Activated T-helper 2 cell treated with anti-CD3 and anti-CD28 coated beads, Interferon-gamma antibody, Interleukin-2, Interleukin-4, amounts not matched to agents 10 μg/mL and 5 μg/mL and 100 μg/mL, durations not matched to agents 14 hours and 24 hours and 36 hours (primary cell): ENCODE measurements at places on chromosomes 11 and 22. TPM values are rescaled to one million over a fixed set of nuclear protein-coding genes. Genes with fewer than 3 reads are reported as not detected.

DNA sequence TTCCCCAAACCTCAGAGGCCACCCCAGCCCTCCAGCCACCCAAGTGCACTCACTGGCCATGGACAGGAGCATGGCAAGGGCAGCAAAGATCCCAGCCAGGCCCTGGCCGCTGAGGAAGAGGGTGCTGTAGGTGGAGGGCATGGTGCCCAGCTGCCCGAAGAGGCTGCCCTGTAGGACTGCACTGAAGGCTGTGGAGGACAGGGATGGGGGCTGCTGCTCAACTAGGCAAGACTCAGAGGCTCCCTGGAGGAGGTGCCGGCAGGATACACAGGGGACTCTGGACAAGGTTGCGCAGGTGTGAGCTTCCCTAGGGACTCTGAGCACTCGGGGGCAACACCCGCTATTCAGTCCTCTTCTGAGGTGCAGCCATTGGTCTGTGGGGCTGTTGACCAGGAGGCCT lies 3.1 kb downstream of the SLC29A2 start:
- no peak for DNase-seq
- peaks cover 15% of the 10 kb centered on the region for H3K36me3 ChIP-seq
- H3K4me3 ChIP-seq: no peak overlapping the region
- no peak overlapping the region for H3K27ac ChIP-seq
- H3K4me1 ChIP-seq: peaks cover 17% of the 10 kb centered on the region

- H3K4me3 ChIP-seq: no peak overlapping the region
- H3K27ac ChIP-seq: no peak overlapping the region
- H3K36me3 ChIP-seq: no peaks in the 10 kb centered on the region
These were observed 165.9 kb upstream of the NCAM1 start for GRCh38 chr11:112795142-112795815.

DNA sequence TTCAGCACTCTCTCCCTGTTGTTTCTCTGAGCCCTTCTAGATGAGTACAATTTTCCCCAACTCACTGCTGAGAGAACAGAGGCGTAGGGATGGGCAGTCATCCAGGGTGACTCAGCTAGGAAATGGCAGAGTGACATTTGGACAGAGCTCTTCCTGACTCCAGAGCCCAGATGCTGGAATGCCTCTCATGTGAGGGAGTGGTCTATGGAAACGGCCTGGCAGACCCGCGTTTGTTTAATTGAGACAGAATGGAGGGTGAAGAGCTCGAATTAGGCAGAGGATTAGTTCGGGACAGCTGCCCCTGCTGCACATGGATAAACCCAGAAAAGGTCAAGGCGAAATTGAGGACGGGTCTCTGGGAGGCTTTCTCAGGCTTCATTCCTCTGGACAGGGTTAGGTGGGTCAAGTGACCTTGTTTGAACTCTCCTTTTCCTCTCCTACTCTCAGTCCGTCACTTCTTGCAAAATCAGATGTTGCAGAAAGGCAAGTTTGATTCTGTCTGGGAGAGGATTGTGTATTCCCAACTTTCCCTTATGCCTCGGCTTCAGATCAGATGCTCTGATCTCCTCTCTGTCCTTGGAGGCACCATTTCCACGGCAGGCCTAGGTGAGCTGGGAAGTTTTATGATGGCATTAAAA lies 7.6 kb upstream of the LMO2 start:
- no peak overlapping the region for H3K4me3 ChIP-seq
- no peak for DNase-seq
- no peak overlapping the region for H3K27ac ChIP-seq
- H3K36me3 ChIP-seq: no peaks in the 10 kb centered on the region
- peaks cover 61% of the 10 kb centered on the region for H3K27me3 ChIP-seq

DNA sequence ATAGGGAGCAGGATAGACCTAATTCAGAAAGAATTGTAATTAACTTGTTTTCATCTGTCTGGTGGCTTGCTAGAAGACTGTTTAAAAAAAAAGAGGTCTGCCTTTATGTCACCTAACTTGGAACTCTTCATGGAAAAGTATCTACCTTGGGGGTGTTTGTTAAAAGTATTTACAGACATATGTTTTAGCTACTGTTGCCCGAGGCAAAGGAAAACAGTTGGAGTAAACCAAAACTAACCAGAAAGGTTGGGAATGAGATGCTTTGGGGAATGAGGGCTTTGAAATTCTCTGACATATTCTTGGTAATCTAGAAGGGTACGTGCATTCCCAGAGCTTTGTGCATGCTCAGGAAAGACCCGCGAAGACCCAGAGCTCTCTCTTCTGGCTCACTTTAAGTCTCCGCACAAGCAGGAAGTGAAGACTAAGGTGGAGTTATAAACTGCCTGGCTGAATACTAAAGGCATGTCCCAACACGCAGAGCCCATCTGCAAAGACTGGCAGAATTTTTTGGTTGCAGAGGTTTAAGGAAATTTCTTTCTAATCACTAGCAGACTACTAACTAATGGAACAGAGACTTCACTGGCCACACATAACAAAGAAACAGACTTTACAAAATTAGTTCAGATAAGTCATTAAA lies 33.2 kb downstream of the HIKESHI start:
- H3K27me3 ChIP-seq: no peaks in the 10 kb centered on the region
- H3K4me1 ChIP-seq: no peaks in the 10 kb centered on the region
- no peak overlapping the region for H3K4me3 ChIP-seq
- peaks cover 70% of the 10 kb centered on the region for H3K36me3 ChIP-seq

DNA sequence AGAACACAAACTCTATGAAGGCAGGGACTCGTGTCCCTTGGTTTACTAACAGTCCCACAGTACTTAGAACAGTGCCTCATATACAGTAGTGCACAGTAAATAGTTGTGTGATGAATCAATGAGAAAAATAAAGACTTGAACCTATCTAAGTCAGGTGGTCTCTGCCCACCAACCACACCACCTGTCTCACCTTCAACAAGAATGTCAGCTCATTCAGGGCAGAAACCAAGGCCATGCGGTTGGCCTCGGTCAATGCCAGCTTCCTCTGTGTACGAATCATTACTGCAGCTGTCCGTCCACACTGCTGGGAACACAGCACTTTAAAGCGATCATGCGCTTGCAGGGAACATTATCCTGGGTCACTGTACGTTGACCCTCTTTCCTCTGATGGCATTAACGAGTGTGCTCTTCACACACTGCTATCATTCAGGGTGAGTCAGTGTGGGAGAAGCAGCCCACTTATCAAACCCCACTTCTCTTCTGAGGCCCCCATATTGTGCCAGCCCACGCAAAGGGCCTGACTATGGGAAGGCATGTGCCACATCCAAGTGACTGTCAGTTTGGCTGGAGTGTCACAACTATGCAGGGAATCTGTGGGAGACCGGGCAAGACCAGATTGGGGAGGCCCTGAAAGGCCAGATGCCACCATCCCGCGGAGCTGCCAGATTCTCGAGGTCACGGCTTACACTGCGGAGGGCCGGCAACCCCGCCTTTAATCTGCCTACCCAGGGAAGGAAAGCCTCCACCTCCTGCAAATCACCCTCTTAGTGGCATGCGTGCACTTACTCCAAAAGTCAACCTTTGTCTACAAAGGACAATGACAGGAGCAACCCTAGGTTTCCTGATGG lies 36.1 kb downstream of the LARGE1 start:
- H3K4me3 ChIP-seq: no peak overlapping the region
- H3K27ac ChIP-seq: no peak overlapping the region
- no peak for DNase-seq
- H3K27me3 ChIP-seq: no peaks in the 10 kb centered on the region

DNA sequence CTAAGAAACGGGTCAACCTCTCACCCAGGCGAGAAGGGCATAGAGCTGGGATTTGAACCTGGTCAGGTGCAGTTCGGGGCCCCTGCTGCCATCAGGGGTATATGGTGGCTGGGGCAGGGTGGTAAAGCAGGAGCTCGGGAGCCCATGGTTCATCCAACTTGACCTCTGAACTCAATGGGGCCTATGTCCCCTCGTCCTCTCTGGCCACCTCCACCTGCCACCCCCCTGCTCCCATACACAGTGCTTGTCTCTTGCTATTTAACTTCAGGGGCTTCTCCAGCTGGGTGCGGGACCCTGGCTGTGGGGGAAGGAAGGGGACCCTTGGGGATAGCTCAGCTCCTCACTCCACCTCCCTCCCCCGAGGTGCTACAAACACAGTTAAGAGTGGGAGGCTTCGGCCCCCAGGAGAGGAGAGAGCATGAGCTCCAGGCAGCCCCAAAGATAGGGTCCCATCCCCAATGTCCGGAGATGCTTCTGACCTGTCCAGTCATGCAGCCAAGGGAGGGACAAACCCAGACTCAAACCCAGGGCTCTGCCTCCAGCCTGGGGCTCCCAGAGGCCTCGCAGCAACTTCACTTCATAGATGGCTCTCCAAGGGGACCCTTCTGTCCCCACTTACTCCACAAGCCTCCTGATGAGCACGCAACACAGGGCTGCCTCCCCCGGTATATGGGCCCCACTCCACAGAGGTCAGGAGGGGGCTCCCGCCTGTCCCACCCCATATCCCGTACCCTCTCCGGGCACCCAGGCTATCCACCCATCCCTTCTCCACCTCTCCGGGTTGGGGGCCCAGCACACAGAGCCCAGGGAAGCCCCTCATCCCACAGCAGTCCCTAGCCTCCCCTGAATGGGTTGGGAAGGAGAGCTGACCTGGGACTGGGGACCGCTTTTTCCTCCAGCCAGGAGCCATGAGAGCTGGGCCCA lies 712 bp downstream of the IL2RB start:
- H3K27ac ChIP-seq: peak overlapping the region; percentile 94
- peaks cover 46% of the 10 kb centered on the region for H3K4me1 ChIP-seq
- peaks cover 59% of the 10 kb centered on the region for H3K36me3 ChIP-seq
- peak overlapping the region; percentile 92 for H3K4me3 ChIP-seq
- no peak for DNase-seq

- H3K27me3 ChIP-seq: no peaks in the 10 kb centered on the region
- DNase-seq: no peak
- H3K4me1 ChIP-seq: no peaks in the 10 kb centered on the region
- no peak overlapping the region for H3K27ac ChIP-seq
These were observed 113.2 kb downstream of the FANCF start for GRCh38 chr11:22512457-22512856.

- H3K4me3 ChIP-seq: no peak overlapping the region
- peaks cover 1% of the 10 kb centered on the region for H3K4me1 ChIP-seq
- no peaks in the 10 kb centered on the region for H3K36me3 ChIP-seq
- no peak for DNase-seq
- H3K27me3 ChIP-seq: no peaks in the 10 kb centered on the region
- H3K27ac ChIP-seq: no peak overlapping the region
These were observed 35.3 kb downstream of the NEU3 start for GRCh38 chr11:75024068-75024449.

- H3K36me3 ChIP-seq: peaks cover 46% of the 10 kb centered on the region
- H3K4me3 ChIP-seq: no peak overlapping the region
- peaks cover 4% of the 10 kb centered on the region for H3K27me3 ChIP-seq
These were observed 16.5 kb downstream of the PSMD13 start for GRCh38 chr11:253160-253885.

DNA sequence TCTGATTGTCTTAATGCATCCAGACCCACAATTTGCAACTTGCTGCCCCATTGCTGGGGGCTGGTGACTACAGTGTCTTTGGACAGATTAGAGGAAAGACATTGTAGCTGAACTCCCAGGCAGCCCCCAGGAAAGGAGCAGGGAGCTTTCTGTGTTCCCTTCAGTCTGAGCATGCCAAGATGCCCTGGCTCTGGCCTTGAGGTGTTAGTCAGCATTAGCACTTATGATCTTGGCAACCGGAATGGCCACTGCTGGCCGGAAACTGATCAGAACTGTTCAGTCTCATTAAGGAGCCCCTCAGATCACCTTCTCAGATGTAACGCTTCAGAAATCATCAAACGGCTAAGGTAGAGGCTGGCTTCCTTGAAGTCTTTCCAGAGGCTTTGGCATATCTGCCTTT lies 195.2 kb downstream of the NAV2 start:
- no peaks in the 10 kb centered on the region for H3K4me1 ChIP-seq
- H3K27me3 ChIP-seq: no peaks in the 10 kb centered on the region
- no peaks in the 10 kb centered on the region for H3K36me3 ChIP-seq
- no peak for DNase-seq
- no peak overlapping the region for H3K4me3 ChIP-seq

DNA sequence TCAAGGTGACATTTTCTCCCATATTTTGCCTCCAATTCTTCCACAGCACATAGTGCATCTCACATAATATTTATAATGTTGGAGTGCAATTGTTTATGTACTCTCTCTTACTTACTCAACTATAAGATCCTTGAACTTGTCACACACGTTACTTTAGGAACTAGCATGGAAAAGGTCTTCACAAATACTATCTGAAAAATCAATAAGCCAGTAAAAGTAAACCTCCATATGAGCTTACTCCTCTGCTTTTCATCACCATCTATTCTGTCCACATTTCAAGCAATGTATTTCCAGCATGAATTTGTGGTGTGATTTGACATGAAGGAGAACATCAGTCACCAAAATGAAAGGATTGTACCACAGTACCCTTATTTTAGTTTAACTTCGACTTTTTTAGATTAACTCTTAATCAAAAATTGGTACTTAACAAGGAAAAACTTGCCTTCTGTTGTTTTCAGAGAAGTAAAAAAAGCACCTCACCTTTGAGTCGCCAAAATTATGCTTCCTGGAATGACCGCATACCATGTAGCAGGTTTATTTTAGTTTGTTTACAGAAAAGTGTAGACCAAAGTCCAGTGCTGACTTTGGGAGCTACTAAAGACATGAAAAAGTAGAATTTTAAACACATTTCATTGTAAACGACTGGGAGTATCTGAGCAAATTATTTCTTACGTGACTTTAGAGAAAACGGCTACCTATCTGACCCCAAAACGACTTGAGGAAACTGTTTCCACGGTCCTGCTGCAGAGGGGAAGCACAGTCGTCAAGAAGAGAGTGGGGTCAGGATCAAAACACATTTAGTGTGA lies at the start of gene SLC22A9:
TSS of gene SLC22A9 (plus strand) at position 621 of the 806 bp plus-strand sequence. CDS start 272 bp downstream, outside the sequence.
- H3K4me1 ChIP-seq: no peaks in the 10 kb centered on the region
- no peaks in the 10 kb centered on the region for H3K36me3 ChIP-seq
- H3K4me3 ChIP-seq: no peak within 1 kb of the TSS
- H3K27me3 ChIP-seq: peaks cover 7% of the 10 kb centered on the region
- DNase-seq: no peak
- H3K27ac ChIP-seq: no peak within 1 kb of the TSS

DNA sequence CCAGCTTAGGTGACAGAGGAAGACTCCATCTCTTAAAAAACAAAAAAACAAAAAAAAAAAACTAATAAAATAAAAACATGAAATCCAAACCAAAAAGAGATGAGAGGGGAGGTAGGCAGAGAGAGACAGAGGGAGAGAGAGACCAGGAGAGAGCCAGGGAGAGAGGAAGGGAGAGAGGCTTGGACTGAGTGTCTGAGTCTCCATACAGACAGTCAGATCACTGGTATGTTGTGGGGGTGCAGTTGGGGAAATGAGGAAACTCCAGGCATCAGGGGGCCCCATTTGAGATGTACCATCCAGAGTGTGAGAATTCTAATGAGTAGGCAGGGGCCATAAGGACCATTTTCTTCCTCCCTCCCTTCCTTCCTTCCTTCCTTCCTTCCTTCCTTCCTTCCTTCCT lies 53.1 kb upstream of the SEPTIN5 start:
- no peaks in the 10 kb centered on the region for H3K27me3 ChIP-seq
- no peaks in the 10 kb centered on the region for H3K36me3 ChIP-seq
- DNase-seq: no peak
- no peaks in the 10 kb centered on the region for H3K4me1 ChIP-seq
- H3K4me3 ChIP-seq: no peak overlapping the region

AQP11 gene
- total RNA-seq: 0.52 and 0.97 TPM in 2 replicates

KRTAP5-9 gene
- total RNA-seq: not detected in 2 replicates

NAALAD2 gene
- not detected in 2 replicates for total RNA-seq

USP35 gene
- total RNA-seq: 12.9 and 14.6 TPM in 2 replicates

SLCO2B1 gene
- total RNA-seq: not detected in 2 replicates

OR51I1 gene
- total RNA-seq: not detected in 2 replicates

KAT5 gene
- total RNA-seq: 76.3 and 79.4 TPM in 2 replicates

OR2D2 gene
- 0.94 and 1.4 TPM in 2 replicates for total RNA-seq
